Stimulated activated CD8-positive, alpha-beta memory T cell treated with anti-CD3 and anti-CD28 coated beads, Interleukin-4, amount 100 ng/mL, for 4 hours (primary cell): ENCODE measurements at places on chromosomes 5 and 9.

- no peak for DNase-seq
These were observed 1336.1 kb upstream of the CDH9 start for GRCh38 chr5:28374492-28374967.

DNA sequence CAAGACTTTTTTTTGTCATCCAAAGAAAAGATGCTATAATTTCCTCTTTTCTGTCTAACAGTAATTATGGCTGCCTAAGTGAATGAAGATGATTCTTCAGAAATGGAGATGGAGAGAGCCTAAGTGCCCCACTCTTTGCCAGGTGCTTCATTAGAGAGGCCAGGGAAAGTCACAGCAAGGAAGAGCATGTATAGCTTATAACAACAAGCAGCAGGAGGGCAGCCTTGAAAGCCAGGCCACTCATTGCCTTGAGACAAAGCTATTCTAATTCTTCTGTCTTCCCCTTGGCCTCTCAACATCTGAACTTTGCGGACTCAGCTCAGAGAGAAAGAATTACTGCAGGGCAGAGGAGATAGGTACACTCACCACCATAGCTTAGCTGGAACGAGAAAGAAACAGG lies 112.0 kb upstream of the ZNF366 start:
- no peak for DNase-seq

GRCh38 chr9:20591223-20591622 lies 31.1 kb downstream of the MLLT3 start:
- DNase-seq: no peak

DNA sequence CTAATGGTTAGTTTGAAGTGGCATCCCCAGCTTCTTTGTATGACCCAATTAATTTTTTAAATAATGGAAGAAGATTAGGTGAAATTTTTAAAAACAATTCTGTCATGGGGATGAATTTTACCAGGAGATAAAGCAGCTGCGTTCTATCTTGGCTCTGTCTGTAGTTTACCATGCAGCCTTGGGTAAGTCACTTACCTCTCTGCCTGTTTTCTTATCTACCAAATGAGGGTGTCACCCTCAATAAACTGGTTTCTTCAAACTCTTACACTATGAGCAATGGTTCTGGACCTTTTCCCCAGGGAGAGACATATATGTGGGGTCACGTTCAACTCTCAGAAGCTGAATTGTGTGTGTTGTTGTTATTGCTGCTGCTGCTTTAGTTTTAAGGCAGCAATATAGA lies 71.7 kb downstream of the TEX10 start:
- no peak for DNase-seq

DNA sequence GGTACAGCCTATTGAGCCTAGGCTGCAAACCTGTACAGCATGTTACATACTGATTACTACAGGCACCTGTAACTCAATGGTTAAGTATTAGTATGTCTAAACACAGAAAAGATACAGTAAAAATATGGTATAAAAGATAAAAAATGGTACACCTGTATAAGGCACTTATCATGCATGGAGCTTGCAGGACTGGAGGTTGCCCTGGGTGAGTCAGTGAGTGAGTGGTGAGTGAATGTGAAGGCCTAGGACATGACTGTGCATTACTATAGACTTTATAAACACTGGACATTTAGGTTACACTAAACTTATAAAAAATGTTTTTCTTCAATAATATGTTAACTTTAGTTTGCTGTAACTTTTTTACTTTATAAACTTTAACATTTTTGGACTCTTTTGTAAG lies 171.3 kb downstream of the SLC28A3 start:
- no peak for DNase-seq

- DNase-seq: no peak
These were observed 78.6 kb downstream of the CFAP77 start for GRCh38 chr9:132488626-132489025.
